Right renal pelvis (tissue), 4 donors: ENCODE measurements at places on chromosomes 12 and 14. TPM values are rescaled to one million over a fixed set of nuclear protein-coding genes. Genes with fewer than 3 reads are reported as not detected.

The POTEM gene
- polyA plus RNA-seq, result not detected

The RPS6KA5 gene
- polyA plus RNA-seq, result 8.7 TPM

The CCDC175 gene
- polyA plus RNA-seq, result 0.42 TPM

The FAIM2 gene
- polyA plus RNA-seq, result 5.3 TPM

The RTL1 gene
- 0.08 TPM for polyA plus RNA-seq

The RNASE3 gene
- 0.35 TPM for polyA plus RNA-seq

The SLC6A13 gene
- polyA plus RNA-seq, result 49.5 TPM

The EXOC3L4 gene
- 3.3 TPM for polyA plus RNA-seq

The ARHGAP9 gene
- polyA plus RNA-seq, result 2.3 TPM

The RILPL2 gene
- 5.5 TPM for polyA plus RNA-seq

The CRIP2 gene
- polyA plus RNA-seq, result 130 TPM

The PTCSC3 gene
- polyA plus RNA-seq, result 0.13 TPM

The IPO8 gene
- 60.5 TPM for polyA plus RNA-seq

The CLEC4D gene
- polyA plus RNA-seq, result 0.30 TPM

The AICDA gene
- polyA plus RNA-seq, result 0.55 TPM

The TCL1B gene
- polyA plus RNA-seq, result 1.4 TPM

The CATSPERB gene
- polyA plus RNA-seq, result 0.64 TPM

The TAS2R7 gene
- polyA plus RNA-seq, result not detected

The EIF2S1 gene
- 99.4 TPM for polyA plus RNA-seq

The INHBC gene
- polyA plus RNA-seq, result 0.29 TPM

The TEAD4 gene
- 18.5 TPM for polyA plus RNA-seq

The RASAL1 gene
- 9.2 TPM for polyA plus RNA-seq

The SELPLG gene
- polyA plus RNA-seq, result 2.6 TPM

The FICD gene
- polyA plus RNA-seq, result 4.5 TPM

The TM9SF1 gene
- polyA plus RNA-seq, result 37.8 TPM
